ENCODE measurements at places on chromosomes 4 and X. TPM values are rescaled to one million over a fixed set of nuclear protein-coding genes. Genes with fewer than 3 reads are reported as not detected.
A peak's percentile ranks its signal among the peaks of the same experiment; 100 is the strongest.

- no peak overlapping the region for H3K4me3 ChIP-seq
- no peaks in the 10 kb centered on the region for H3K27me3 ChIP-seq
- H3K4me1 ChIP-seq = no peaks in the 10 kb centered on the region
- H3K36me3 ChIP-seq = no peaks in the 10 kb centered on the region
These were observed 94.1 kb upstream of the HPRT1 start for GRCh38 chrX:134365904-134366303.

- peaks cover 2% of the 10 kb centered on the region for H3K4me1 ChIP-seq
- peaks cover 7% of the 10 kb centered on the region for H3K27me3 ChIP-seq
- H3K36me3 ChIP-seq = no peaks in the 10 kb centered on the region
- no peak overlapping the region for H3K27ac ChIP-seq
- no peak for DNase-seq
These were observed 11.4 kb upstream of the SLAIN2 start for GRCh38 chr4:48329976-48330375.

DNA sequence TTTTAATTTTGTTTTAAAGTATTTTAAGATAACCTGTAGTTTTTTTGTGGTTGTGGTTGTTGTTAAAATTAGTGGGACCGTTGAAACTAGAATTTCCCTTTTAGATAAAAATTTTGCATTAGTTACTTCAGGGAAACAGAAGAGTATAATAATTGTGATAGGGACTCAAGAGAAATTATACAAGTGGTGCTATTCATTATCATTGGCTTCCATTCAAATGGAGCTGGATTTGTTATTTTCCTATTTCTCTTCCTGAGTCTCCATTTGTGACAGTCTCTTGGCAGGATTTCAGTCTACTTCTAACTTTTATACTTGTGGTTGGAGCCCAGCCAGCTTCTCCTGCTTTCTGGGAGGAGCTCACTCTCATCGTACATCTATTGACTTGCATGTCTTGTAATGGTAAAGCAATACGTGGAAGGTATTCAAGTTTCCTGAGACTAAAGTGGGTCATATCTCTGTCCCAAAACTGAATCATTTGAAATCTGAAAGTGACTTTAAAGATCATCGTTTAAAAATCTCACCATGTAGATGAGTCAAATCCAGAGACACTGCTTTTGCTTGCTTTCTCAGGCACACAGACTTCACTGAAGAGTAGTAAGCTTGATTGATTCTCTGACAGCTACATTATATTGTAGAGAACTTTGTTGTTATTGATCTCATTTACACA, 155.8 kb downstream of the RPA4 start:
- H3K27ac ChIP-seq = peak overlapping the region; percentile 51
- H3K36me3 ChIP-seq = no peaks in the 10 kb centered on the region
- no peaks in the 10 kb centered on the region for H3K27me3 ChIP-seq

DNA sequence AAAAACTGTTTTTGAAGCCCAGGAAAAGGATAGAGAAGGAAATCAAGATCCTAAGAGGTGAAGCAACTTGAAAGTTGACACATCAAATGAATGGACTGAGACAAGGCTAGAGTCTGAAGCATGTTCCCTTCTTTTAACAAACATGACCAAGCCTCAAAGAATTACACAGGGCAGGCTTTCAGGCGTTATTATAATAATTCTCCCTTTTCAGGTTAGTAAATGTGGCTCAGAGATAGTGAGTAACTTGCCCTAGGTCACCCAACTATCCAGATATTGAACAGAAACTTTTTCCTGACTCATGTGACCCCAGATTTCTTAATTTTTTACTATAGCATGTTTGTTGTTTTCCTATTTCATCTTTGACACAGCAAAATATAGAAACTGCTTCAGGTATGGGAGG, 91.7 kb downstream of the PPP1R2C start:
- no peak overlapping the region for H3K27ac ChIP-seq
- DNase-seq = no peak
- no peaks in the 10 kb centered on the region for H3K27me3 ChIP-seq
- H3K36me3 ChIP-seq = no peaks in the 10 kb centered on the region

DNA sequence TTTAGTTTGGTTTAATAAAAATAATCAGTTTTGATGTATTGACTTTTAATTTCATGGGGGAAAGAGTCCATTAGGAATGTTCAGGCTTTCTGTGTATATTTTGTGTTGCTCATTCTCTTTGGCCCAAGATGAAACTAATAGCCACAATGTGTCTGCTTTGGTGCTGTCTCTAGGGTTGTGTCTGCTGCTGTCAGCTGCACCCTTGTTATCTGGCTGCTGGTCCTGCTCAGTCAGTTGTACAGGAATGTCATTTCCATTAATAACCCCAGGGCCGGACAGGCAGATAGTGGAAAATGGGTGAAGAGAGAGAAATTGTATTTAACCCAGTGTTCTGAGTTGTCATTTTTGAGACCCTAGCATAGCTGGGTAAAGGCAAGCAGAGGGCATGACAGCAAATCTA, 115.1 kb downstream of the PHEX start:
- H3K27me3 ChIP-seq = no peaks in the 10 kb centered on the region
- H3K4me1 ChIP-seq = no peaks in the 10 kb centered on the region
- no peaks in the 10 kb centered on the region for H3K36me3 ChIP-seq
- H3K27ac ChIP-seq = no peak overlapping the region
- H3K4me3 ChIP-seq = no peak overlapping the region

DNA sequence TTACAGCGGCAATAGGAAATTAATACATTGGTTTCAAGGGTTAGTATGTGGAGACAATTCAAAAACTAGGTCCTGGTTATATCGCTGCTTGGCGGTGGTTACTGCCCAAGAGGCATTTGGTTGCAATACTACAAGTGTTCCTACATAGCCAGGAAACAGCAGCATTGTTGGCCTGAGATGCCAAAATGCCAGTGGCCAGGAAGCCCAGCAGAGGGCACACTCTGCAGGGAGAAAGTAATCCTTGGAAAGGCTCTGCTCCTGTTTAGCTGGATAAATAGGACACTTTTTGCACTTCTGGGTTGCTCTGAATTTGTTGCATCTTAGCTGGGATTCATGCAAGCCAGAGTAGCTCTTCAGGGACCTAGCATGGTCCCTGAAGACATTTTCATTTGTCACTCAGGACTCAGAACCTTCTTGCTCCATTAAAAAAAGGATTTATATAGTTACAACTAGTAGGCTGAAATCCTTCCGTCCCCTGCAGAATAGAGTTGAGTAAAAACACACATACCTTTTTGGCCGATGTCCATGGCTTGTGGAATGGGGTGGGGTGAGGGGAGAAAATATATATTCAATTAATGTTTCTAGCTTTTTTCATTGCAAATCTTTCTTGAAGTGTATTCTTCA, 8.1 kb upstream of the GPR119 start:
- H3K4me3 ChIP-seq = no peak overlapping the region
- DNase-seq = peak; percentile 9
- no peaks in the 10 kb centered on the region for H3K36me3 ChIP-seq

- H3K36me3 ChIP-seq = no peaks in the 10 kb centered on the region
- no peaks in the 10 kb centered on the region for H3K27me3 ChIP-seq
- H3K4me3 ChIP-seq = no peak overlapping the region
- no peak overlapping the region for H3K27ac ChIP-seq
- peaks cover 13% of the 10 kb centered on the region for H3K4me1 ChIP-seq
These were observed 16.2 kb downstream of the RASSF6 start for GRCh38 chr4:73603854-73604584.

DNA sequence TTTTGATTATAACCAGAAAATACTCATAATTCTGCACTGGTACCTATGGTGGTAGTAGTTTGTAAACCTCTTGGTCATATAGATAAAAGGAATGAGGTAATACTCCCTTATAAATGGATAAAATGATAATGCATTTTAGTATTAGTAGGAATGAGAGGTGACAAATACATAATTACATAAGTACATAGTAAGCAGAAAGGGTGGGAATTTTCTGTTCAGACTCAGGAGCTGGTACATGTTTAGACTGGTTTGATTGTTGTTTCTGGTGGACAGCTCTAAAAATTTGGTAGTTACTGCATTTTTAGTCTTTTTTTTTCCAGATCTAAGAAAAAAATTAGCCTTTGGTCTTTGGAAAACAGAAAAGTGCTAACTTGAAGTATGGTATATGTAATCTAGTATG, 70.4 kb upstream of the AGA start:
- H3K36me3 ChIP-seq = no peaks in the 10 kb centered on the region
- H3K4me1 ChIP-seq = no peaks in the 10 kb centered on the region
- no peaks in the 10 kb centered on the region for H3K27me3 ChIP-seq
- no peak overlapping the region for H3K27ac ChIP-seq
- H3K4me3 ChIP-seq = no peak overlapping the region

DNA sequence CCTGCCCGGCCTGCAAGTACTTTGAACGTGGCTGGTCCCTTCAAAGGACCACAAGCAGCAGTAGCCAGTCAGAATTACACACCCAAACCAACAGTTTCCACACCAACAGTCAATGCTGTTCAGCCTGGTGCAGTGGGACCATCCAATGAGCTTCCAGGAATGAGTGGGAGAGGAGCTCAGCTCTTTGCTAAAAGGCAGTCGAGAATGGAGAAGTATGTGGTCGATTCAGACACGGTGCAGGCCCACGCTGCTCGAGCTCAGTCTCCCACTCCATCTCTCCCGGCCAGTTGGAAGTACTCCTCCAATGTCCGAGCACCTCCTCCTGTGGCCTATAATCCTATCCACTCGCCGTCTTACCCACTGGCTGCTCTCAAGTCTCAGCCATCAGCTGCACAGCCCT, 104.4 kb upstream of the MYOZ2 start:
- DNase-seq = no peak
- H3K36me3 ChIP-seq = no peaks in the 10 kb centered on the region
- no peaks in the 10 kb centered on the region for H3K4me1 ChIP-seq
- H3K27ac ChIP-seq = no peak overlapping the region
- H3K4me3 ChIP-seq = no peak overlapping the region
- H3K27me3 ChIP-seq = peaks cover 6% of the 10 kb centered on the region

DNA sequence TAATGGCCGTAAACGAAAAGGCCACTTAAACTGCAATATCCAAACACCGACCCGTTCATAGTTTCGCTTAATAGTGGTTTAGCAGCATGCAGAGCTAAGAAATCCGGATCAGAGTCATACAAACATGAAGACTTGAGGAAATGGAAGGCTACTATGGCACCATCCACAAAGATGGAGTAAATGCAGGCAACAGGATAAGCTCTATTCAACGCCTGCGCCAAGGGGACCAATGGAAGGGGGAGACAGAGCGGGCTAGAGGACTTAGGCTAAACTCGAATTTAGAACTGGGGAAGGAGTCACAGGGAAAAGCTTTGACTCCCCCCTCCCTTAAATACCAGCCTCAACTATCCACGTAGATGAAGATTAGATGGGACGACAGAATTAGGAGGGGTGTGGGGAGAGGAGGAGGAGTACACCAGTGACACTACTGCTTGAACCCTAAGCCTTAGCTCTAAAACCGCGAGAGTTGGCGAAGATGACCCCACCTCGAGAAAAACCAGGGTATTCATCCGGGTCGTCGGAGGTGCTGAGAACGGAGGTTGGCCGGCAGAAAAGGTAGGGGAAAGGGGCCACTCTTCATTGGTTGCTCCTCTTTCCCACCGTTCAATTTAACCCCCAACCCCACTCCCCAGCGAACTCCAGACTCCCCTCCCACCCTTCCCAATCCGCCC, 3.5 kb downstream of the HUWE1 start:
- peak overlapping the region; percentile 96 for H3K27ac ChIP-seq
- peaks cover 61% of the 10 kb centered on the region for H3K36me3 ChIP-seq

DNA sequence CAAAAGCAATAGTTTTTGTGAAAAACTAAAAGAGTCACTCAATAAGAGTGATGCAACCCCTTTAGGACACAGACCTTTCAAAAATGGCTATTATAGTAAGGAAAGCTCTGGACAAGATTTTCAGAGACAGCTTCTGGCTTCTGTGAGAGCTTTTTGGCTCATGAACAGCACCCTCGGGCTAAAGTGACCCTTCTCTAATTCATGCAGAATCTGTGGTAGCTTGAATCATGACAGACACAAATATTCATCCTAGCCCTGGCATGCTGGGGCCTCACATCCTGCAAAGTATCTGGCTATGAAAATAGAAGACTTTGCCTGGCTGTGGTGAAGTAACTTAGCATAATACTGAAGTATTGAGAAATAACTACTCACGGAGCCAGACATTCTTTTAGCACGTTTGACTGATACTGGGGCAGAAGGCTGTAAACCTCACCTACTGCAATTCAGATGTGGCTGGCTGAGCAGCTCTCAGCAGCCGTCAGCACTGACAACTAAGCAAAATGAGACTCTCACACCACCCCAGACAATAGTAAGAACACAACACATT, 327.3 kb downstream of the MAPK10 start:
- peaks cover 2% of the 10 kb centered on the region for H3K27me3 ChIP-seq
- H3K36me3 ChIP-seq = no peaks in the 10 kb centered on the region
- H3K4me3 ChIP-seq = no peak overlapping the region
- DNase-seq = no peak
- no peak overlapping the region for H3K27ac ChIP-seq

- peaks cover 20% of the 10 kb centered on the region for H3K36me3 ChIP-seq
- peak; percentile 84 for DNase-seq
- no peaks in the 10 kb centered on the region for H3K27me3 ChIP-seq
- peak overlapping the region; percentile 96 for H3K27ac ChIP-seq
- peaks cover 65% of the 10 kb centered on the region for H3K4me1 ChIP-seq
- H3K4me3 ChIP-seq = peak overlapping the region; percentile 53
These were observed 22.7 kb downstream of the JAKMIP1 start for GRCh38 chr4:6177587-6178197.

DNA sequence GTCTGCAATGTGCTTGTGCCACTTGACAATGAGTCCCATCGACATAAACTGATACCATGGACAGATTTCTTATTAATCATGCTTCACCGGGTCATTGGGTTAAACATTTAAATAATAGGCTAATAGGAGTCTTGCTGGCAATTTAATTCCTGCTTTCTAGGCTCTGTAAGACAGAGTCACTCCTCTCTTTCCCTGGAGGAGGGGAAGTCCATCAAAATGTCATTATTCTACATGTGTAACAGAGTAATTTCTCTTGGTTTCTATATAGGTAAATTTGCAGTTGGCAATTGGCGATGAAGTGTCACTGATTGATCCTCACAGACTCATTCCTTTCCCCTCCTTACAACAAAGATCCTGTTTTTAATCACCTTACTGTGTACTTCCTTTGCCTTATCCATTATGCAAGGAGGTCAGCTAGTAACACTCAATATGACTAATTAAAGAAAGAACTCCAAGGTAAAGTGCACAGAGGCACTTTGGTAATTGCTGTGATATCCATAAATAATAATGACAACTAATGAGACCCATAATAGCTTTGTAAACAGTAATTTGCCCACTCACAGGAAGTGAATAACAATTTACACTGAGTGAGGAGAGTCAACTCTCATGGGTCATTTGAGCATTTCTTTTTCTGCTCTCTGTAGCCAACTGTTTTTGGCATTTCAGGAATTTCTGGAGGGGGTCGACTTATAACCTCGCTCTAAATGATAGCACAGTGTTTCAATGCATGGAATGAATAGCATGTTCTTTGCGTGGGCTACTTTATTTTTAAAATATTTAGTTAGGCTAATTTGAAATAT, 184.0 kb downstream of the UGT8 start:
- peaks cover 7% of the 10 kb centered on the region for H3K27me3 ChIP-seq
- no peaks in the 10 kb centered on the region for H3K36me3 ChIP-seq
- DNase-seq = no peak
- H3K27ac ChIP-seq = no peak overlapping the region
- no peak overlapping the region for H3K4me3 ChIP-seq

ASB12 gene
- total RNA-seq = not detected

FAM236A gene
- not detected for total RNA-seq

STOX2 gene
- total RNA-seq = not detected

SMS gene
- total RNA-seq = 120 TPM

MAGEH1 gene
- total RNA-seq = 19.1 TPM

NR0B1 gene
- not detected for total RNA-seq

BEX1 gene
- 0.48 TPM for total RNA-seq

Data from activated CD4-positive, alpha-beta memory T cell treated with anti-CD3 and anti-CD28 coated beads for 36 hours (primary cell).